ENCODE measurements at places on chromosomes 4 and X.

- no peak for DNase-seq
Measured at GRCh38 chr4:75169427-75169826, 236.5 kb downstream of the PARM1 start.

DNA sequence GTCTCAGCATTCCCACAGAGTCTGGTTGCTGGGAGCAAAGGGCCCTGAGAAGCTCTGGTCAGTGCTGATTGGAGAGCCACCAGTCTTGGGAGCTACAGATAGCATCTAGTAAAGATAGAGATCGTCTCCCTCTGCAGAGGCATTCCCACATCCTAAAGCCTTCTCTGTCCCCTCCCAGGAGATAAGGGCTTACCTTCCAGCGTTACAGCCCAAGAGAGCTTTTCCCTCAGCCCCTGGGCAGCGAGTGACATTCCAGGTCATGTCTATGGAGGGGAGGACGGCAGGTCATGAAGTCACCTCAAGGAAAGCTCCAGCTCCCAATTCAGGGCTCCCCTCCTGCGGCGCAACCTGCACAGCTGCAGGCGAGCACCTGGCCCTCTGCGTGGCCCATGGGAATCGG, 29.9 kb downstream of the CLDN34 start:
- no peak for DNase-seq

GRCh38 chr4:177367336-177367735, 57.7 kb downstream of the NEIL3 start:
- DNase-seq = no peak

DNA sequence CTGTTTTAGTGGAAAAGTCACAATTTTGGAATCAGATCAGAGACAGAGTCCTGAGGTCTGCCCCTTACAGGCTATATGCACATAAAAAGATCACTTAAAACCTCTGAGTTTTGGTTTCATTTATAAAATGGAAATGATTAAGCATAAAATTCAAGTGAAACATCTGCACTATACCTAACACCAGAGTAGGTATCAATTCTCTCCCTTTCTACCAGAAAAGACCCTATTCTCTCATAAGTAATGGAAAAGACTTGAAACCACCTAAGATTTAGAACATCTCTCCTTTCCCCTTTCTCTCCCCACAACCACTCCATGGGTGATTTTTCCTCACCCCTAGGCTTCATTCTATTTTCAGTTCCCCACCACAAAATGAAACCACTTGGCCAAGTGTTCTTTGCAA, 907 bp downstream of the LHFPL1 start:
- DNase-seq = no peak

GRCh38 chr4:41512596-41512995, 25.4 kb upstream of the LIMCH1 start:
- DNase-seq = no peak

DNA sequence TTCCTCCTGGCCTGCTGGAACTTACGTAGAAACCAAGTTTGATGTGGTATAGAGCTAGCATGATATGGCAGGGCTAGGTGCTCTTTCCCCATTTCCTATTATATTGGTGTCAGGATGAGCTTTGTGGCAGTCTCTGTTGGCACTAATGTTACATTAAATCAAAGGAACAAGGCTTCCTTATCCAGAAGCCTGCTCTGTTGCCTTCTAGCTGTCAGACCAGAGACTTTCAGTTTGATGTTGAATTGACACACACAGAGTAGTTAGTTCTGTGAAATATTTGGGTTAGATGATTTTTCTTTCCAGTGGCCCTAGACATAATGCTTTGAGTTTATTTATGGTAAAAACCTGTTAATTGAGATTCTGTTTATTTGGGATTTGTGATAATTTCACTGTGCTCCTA, 10.0 kb downstream of the CNKSR2 start:
- DNase-seq = no peak

DNA sequence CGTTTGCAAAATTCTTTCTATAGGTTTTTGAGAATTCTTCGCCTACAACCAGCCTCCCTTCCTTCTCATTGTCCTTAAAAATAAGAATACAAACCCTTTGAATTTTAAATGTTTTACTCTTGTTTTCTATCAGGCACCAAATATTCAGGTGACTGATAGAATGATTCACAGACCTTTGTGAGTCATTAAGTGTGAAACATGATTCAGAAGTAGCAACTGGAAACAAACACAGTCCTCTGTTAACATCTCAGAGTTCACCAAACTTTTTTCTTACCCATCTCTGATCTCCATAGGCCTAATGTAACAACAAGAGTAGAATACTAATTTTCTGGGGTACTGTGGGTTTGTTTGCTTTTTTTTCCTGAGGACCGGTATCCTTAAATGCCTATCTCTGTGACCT, 63.4 kb upstream of the MAB21L2 start:
- DNase-seq = no peak

DNA sequence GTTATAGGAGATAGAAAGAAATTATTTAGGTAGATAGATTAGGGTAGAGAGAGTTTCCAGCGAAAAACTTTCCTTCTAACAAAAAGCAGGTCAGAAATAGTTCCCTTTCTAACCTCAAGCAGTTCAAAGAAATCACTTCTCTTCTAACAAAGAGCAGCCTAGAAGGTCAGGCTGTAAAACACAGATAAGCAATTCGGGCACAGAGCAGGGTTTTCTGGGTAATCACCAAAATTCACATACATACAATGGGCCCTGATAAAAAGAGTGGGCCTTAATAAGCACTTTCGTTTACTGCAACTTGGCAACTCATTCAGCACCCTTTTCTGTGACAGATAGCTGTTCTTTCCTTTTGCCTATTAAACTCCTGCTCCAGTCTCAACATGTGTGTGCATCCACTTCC, 13.4 kb upstream of the NAF1 start:
- no peak for DNase-seq

- DNase-seq = no peak
Measured at GRCh38 chrX:39728852-39729598, 368.7 kb downstream of the BCOR start.

DNA sequence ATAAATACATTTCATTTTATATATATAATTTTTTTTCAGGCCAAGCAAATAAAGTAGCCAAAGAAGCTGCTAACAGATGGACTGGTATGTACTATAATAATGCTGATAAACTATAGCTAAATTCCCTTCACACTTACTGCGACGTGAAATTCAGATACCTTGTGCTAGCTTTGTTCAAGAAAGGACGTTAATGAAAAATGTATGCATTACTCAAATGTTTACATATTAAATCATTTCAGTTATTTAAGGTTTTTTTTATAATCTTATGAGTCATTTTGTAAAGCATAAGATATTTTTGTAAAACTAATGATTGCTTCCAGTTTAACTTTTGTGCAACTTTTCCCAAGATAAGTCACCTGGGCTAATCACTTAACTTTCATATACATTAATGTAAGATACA, 57.2 kb upstream of the TMEM131L start:
- no peak for DNase-seq

- DNase-seq = no peak
Measured at GRCh38 chr4:102687982-102688433, 72.8 kb downstream of the MANBA start.

DNA sequence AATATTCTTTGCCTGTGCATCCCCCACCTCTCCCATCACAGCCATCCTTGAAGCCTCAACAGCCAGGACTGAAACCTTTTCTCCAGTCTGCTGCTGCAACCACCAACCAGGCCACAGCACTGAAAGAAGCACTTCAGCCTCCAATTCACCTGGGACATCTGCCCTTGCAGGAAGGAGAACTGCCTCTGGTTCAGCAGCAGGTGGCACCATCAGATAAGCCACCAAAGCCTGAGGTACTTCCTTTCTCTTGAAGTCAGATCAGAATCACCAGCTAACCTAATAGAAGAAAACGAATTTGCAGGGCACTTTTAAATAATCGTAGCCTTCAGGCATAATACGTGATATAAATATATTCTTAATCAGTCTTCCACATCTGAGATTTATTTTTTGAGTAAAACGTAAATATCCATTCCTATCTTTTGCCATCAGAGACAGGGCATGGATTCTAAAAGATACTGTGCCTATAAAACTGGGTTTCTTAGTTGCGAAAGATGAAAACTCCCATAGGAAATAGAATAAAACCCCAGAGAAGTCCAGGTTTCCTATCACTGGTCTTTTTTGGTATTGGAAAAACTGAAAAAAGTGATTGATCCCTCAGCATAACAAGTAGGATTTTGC, 9.5 kb downstream of the AMBN start:
- DNase-seq = peak; percentile 55

DNA sequence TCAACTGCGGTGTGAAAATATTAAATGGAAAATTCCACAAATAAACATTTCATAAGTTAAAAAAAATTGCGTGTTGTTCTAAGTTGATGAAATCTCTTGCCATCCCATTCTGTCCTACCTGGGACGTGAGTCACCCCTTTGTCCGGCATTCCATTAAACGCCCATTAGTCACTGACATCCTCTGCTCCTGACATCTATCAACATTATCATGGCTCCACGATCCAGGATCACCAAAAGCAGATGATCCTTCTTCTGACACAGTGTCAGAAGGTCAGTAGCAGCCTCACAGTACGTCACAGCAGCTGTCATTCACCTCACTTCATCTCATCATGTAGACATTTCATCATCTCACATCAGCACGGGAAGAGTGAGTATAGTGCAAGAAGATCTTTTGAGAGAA, 125.7 kb downstream of the ZNF827 start:
- DNase-seq = no peak

DNA sequence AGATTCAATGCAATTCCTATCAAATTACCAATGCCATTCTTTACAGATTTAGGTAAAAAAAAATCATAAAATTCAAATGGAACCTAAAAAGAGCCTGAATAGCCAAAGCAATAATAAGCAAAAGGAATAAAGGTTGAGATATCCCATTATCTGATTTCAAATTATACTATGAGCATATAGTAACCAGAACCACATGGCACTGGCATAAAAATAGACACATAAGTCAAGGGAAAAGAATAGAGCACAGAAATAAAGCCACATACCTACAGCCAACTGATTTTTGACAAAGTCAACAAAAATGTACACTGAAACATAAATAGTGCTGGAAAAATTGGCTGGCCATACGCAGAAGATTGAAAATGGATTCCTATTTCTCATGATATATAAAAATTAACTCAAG, 853.7 kb downstream of the FAT4 start:
- no peak for DNase-seq

DNA sequence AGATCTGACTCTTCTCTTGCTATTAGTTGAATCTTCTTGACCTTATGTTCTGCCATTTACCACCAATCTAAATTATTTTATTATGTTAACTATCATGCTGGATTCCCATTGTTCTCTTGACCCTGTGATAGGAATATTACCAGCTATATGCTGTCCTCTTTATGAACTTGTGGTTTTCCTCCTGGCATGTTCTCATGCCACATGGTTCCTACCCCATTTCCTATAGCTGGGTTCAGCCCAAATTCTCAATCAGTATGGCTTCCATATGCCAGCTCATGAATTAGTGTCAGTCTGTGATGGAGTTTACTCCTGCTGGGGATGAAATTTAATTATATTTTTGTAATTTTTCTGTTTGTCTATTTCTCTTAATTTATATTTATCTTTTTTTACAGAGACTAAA, 430.5 kb downstream of the SMARCA1 start:
- no peak for DNase-seq

DNA sequence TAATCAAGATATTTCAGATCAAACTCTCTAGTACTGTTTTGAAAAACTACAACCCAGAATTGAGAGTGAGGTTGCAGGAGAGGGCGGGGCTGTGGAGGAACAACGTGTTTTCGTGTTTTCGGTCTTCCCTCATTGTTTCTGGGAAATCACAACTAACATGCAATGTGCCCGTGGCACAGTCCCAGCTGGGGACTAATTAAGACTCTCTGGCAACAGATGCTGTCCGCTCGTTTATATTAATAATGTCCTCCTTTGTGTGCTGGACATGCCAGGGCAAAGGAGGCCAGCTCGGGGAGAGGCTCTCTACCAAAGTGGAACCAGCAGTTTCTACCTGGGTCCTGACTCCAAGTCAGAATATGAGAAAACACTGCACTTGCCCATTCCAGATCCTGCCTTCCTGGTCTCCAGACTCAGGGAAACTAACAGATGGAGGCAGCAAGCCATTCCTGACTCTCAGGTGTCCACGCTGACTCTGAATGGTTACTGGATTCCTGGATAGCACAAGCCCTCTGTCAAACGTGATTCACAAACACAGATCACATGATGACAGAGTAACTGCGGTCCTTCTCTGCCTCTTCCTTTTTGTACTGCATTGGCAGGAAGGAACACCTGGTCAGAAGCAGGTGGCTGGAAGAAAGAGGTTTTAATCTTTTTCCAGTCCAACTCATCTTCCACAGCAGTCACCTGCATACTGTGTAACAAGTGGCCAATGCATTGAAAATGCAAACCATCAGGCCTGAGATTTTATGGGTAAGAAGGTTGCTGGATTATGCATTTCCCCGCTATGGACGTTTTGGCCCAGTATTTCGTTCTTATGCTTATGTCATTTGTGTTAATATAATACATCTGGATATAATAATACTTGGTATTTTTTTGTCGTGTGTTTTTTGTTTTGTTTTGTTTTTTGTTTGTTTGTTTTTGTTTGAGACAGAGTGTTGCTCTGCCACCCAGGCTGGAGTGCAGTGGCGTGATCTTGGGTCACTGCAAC, 65.0 kb downstream of the COQ2 start:
- DNase-seq = peak; percentile 42

GRCh38 chrX:9857575-9858474, 71.6 kb downstream of the SHROOM2 start:
- no peak for DNase-seq

DNA sequence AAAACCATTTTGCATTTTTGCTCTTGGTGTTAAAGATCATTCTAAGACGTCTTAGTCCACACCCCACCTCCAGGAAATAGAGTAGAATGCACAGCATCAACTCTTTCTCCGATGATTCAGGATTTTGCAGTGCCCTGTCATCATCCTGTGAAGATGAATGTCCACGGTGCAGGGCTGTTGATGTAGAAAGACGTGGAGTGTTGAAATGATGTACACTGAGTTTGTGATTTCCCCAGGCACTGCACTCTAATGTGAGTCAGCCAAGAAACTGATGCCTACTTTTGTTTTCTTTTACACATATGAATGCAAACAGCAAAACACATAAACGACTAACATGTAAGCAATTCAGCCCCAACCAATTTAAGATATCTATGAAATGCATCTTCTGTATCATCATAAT, 10.5 kb downstream of the LGI2 start:
- no peak for DNase-seq

GRCh38 chr4:8035371-8035780, 95.7 kb upstream of the AFAP1 start:
- no peak for DNase-seq

DNA sequence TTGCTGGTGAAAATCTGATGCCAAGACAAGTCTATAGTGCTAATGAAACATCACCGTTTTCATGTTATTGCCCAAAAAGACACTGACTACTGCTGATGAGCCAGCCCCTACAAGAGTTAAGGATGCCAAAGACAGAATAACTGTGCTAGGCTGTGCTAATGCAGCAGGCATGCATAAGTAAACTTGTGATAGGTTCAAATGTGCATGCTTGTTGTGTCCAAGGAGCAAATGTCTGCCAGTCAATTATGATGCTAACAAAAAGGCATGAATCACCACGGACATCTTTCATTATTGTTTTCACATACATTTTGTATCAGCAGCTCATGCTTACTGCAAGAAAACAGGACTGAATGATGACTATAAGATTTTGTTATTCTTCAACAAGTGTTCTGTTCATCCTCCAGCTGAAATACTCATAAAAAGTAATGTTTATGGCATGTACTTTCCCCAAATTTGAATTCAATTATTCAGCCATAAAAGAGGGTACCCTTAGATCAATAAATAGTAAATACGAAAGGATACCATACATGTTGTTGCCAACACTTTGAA, 306.9 kb upstream of the ARSJ start:
- no peak for DNase-seq

GRCh38 chr4:125303821-125304220, 10.9 kb upstream of the FAT4 start:
- no peak for DNase-seq

- no peak for DNase-seq
Measured at GRCh38 chrX:912677-913076, 282.1 kb downstream of the SHOX start.
